ENCODE measurements at places on chromosomes 5 and 9.

- DNase-seq = no peak
These were observed 1041.1 kb upstream of the CDH6 start for GRCh38 chr5:30152431-30152830.

- DNase-seq = no peak
These were observed 8.4 kb downstream of the TPPP start for GRCh38 chr5:684751-685216.

GRCh38 chr9:109496218-109496617 is 1.9 kb downstream of the PTPN3 start:
- no peak for DNase-seq

GRCh38 chr9:96158147-96158546 is 143.8 kb downstream of the HSD17B3 start:
- no peak for DNase-seq

- DNase-seq = no peak
These were observed 4.6 kb downstream of the FOXD1 start for GRCh38 chr5:73443829-73444498.

- no peak for DNase-seq
These were observed 334.6 kb downstream of the MED10 start for GRCh38 chr5:6043491-6044310.

- no peak for DNase-seq
These were observed 48.6 kb downstream of the NMUR2 start for GRCh38 chr5:152356506-152356905.

- DNase-seq = no peak
These were observed 36.9 kb upstream of the SELENOP start for GRCh38 chr5:42848545-42848944.

GRCh38 chr9:75152416-75152815 is 64.1 kb downstream of the OSTF1 start:
- DNase-seq = no peak

DNA sequence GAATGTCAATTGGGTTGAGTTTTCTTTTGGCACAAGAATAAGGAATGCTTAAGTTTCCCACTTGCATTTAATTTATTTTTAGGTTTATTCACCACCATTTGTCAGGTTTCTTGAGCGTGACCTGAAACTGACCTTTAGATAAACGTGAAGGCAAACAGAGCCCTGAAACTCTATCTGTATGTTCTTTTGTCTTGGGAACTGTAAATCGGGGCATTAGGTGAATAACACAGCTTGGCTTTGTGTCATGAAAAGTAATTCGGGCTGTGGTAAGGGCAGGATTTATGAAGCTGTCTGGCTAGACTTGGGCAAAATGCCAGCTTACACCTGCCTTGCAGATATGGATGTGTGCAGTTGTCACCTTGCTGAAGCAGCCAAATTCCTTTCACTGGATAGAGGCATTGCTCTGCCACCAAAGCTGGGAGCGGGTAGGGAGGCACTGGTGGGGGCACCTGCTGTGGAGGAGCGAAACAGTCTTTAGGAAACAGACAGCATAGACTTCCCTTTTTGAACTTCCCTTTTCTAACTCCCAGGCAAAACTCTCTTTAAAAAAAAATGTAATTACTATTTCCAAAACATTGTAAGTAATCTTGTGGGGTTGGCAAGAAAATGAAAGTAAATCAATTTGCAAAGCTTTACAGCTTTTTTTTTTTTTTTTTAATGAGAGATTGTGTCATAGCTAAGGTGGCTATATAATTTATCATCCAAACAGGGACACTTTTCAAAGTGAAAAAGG is 545.2 kb downstream of the CSNK1G3 start:
- DNase-seq = no peak

DNA sequence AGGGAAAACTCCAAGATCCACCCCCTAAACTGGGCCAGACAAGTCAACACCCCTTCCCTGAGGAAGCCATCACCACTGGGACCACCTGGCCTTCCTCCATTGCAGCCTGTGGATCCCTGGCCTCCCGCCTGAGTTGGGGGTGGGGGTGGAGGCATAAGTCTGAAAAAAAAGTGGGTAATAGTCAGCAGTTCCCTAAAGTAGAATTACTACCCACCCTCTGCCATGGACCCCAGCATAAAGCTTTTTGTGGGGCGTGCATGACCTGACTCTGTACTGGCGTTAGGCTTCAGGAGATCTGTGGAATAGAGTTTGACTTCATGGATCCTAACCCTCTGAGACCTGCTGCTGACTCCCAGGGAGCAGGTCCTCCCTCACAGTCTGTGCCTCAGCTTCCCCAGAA is 2.0 kb upstream of the CXXC5 start:
- DNase-seq = no peak

- no peak for DNase-seq
These were observed 122.8 kb upstream of the PITX1 start for GRCh38 chr5:135156715-135157404.

DNA sequence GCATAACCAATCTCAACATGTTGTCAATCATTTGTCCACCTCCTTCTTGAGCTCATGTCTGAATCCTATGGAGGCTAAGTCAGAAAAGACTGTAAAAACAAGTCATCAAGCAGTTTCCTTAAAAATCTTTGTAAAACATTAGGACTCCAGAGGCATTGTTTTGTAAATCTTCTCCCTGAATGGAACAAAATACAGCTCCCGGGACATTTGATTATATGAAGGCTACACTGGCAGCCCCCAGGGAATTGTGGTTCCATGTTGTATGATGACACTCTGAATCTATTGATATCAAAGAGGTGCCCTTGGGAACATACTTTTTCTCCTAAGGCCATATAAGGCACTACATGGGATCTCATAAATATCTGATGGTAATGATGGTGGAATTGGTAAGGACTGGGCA is 83.2 kb upstream of the NUDT12 start:
- no peak for DNase-seq

- DNase-seq = no peak
These were observed 84.4 kb downstream of the ZSWIM6 start for GRCh38 chr5:61416420-61416819.

DNA sequence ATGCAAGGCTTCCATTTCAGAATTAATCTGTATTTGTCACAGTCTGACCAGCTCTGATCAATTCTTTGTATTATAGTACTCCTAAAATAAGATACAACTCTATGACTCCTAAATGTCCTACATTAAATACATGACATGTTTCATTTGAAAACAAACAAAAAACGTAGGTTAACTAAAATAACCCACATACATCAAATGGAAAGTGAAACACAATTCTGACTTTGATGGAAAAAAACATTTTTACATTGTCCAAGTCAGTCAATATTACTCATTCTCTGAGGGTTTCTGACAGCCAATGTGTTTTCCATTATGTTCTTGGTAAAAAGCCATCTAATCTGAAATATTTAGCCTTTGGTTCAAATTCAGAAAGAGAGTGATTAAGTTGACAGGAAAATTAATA is 8.7 kb downstream of the HMGCS1 start:
- no peak for DNase-seq

DNA sequence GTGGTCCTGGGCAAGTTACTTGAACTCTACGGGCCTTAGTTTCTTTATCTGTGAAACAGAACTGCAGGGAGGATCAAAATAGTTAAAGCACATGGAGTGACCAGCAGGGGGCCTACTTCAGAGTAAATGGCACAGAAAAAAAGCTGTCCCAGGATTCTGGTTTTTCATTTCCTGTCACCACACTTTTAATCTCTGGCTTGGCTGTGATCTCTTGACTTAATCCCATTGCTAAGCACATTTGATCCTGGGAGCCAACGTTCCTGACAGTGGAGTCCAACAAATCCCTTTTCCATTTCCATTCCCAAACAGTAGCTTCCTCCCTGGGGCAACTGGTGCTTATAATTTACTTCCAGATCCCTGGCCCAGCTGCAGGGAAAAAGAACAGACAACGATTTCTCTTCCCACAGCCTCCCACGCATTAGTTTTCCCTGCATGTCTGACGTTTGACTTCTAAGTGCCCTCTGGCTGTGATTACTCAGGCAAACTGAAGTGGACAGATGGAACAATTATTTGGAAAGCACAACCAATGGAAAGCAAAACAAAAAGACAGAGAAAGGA is 136.5 kb upstream of the STK32A start:
- DNase-seq = no peak

- DNase-seq = no peak
These were observed 2071.4 kb downstream of the MAT2B start for GRCh38 chr5:165576678-165577275.

GRCh38 chr5:56751572-56752313 is 63.6 kb upstream of the MAP3K1 start:
- DNase-seq = no peak

DNA sequence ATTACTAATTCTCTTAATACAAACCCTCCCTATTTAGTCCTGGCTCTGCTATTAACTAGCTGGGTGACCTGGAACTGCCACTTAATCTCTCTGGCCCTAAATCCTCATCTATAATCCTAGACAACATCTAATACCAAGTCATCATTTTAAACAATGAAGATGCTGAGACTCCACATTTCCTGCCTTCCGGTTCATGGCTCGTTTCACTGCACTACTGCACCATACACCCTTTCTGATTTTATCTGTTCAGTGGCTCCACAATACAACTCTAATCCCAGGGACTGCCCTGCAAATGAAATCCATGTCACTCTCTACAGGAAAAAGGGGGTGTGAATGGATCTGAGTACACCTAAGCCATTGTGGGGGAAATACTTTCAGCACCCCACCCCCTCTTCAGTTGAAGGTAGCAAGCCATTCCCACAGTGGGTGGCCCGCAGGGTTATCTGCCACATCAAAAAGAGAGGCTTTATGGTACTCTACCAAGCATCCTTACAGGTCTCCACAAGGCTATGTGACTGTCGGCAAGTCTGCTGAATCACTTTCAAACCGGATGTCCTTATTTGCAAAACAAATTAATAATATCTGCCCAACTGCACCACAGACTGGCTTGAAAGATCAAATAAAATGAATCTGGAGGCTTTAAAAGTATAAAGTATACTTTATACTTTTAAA is 89.5 kb downstream of the EPB41L4A start:
- no peak for DNase-seq

GRCh38 chr5:150255659-150256409 is 33.7 kb downstream of the CAMK2A start:
- DNase-seq = no peak

DNA sequence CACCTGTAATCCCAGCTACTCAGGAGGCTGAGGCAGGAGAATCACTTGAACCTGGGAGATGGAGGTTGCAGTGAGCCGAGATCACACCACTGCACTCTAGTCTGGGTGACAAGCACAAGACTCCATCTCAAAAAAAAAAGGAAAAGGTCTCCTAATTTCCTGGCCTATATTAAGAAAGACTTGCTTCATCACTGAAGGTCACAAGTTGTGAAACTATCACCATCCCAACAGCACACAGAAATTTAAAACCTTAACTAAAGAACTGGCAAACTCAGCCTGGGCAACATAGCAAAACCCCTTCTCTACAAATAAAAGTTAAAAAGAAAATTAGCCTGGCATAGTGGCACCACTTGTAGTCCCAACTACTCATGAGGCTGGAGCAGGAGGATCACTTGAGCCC is 17.2 kb downstream of the FRMD3 start:
- no peak for DNase-seq

- no peak for DNase-seq
These were observed 66.3 kb upstream of the FANCC start for GRCh38 chr9:95383845-95384244.

- no peak for DNase-seq
These were observed 208.3 kb downstream of the ATP10B start for GRCh38 chr5:160643616-160644240.

DNA sequence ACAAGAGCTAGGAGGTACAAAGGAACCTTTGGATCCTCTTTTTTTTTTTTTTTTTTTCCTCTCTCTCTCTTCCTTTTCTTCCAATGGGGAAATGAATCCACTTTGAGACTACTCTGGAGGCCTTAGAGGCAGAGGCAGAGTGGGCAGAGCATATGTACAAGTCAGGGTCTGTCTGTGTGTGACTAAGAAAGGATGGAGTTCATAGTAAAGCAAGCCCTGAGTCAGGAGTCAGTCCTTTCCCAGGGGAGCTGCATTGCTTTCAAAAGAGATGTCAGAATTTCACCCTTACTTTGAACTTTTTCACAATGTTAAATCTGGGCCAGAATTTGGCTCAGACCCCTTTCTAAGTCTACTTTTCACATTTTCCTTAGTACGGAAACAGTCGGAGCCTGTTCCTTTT is 792.4 kb upstream of the C9orf72 start:
- DNase-seq = no peak

DNA sequence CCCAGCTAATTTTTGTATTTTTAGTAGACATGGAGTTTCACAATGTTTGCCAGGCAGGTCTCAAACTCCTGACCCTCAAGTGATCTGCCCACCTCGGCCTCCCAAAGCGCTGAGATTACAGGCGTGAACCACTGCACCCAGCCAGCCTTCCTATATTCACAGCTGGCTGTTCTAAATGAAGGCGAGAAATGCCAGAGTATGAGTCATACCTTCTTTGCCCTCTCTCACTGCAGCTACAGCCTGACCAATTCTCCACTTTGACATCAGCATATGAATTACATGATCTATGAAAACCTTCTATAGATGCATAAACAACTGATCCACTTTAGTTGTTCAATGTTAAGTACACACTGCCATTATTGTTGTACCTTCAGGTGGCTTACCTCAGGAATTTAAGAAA is 14.5 kb downstream of the APTX start:
- no peak for DNase-seq

DNA sequence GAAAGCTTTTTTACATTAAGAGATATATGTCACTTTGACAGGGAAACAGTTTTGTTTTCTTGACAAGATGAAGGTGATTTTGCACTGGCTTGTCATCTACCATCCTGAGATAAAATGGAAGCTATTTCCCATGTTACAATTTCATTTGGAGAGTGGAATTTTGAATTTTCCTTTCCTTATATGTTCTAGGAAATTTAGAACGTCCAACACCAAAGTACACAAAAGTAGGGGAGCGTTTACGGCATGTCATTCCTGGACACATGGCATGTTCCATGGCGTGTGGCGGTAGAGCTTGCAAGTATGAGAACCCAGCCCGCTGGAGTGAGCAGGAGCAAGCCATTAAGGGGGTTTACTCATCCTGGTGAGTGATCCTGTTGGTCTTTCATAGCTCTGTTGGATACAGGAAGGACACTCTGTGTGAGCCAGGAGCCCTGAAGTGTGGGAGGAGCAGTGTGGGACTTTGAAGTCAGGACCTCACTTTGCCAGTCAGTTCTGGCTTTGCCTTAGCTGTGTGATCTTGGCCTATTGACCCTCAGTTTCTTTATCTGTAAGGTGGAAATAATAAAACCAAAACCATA is 887 bp downstream of the PTPDC1 start:
- no peak for DNase-seq

- DNase-seq = no peak
These were observed 218.6 kb downstream of the LURAP1L start for GRCh38 chr9:12993466-12993865.

DNA sequence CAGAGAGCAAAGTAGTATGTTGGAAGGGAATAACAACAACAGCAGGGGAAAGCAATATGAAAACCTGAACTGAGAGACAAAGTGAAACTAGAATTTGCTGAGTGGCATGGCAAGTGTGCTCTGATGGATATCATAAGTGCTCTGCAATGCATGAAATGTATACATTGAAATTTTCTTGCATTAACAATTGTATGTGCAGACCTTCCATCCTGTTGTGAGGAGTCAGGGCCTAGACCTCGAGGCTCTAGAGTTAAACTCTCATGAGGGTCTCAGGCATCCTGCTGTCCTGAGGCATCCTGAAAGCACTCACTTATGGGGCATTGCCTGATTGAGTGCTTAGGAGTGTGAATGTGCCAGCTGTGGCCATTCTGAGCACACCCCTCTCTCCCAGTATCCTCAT is 1.1 kb downstream of the ECM2 start:
- DNase-seq = no peak

Data from stimulated activated CD4-positive, alpha-beta T cell treated with anti-CD3 and anti-CD28 coated beads, TNF-alpha, amount 100 ng/mL, for 4 hours (primary cell).